Effector memory CD4-positive, alpha-beta T cell (primary cell): ENCODE measurements at places on chromosomes 12 and 14.

DNA sequence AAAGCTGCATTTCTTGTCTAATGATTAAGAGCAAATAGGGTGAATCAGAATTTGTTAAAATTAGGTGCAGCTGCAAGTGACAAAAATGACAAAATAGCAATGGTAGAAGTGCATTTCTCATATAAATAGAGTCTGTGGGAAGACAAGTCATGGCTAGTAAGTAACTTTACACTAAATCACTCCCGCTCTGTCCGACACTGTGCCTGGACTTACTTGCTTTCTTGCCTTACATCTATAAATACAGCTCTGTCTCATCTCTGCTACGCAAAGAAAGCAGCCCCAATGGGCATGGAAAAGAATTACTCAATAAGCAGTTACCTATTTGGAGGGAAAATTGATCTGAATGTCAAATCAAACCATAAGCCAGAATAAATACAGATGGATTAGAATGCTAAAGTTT is 245.4 kb upstream of the KRR1 start:
- DNase-seq: no peak

DNA sequence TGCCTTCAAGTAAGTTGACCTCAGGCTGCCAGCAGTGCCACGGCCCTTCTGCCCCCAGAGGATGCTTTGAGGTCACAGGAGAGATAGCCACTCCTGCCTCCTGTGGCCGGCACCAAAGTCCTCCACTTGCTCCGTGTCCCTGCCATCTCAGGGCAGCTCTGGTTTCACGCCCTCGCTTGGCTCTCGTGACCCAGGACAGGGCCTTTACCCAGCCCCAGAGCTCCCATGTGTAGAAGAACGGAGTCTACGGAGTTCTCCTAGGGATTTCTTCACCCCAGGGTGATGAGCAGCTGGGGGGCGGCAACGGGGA is 178.1 kb downstream of the ADGRD1 start:
- DNase-seq: no peak

DNA sequence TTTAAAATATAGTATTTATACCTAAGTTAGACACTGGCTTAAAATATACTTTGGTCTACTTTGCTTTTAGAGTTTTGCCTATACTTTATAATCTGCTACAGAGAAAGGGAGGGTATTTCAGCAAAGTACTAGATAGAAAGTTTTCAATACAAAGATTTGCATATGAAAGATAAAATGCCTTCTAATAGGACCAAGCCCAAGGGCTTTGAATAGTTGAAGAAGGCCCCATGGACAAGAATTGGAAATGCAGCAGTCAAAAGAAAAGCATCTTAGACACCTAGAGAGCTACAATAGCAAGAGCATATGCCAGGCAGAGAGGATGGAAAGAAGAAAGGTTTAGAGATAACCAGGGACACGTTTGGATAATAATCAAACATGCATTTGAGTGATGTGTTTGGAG is 83.1 kb upstream of the DNM1L start:
- DNase-seq: no peak

DNA sequence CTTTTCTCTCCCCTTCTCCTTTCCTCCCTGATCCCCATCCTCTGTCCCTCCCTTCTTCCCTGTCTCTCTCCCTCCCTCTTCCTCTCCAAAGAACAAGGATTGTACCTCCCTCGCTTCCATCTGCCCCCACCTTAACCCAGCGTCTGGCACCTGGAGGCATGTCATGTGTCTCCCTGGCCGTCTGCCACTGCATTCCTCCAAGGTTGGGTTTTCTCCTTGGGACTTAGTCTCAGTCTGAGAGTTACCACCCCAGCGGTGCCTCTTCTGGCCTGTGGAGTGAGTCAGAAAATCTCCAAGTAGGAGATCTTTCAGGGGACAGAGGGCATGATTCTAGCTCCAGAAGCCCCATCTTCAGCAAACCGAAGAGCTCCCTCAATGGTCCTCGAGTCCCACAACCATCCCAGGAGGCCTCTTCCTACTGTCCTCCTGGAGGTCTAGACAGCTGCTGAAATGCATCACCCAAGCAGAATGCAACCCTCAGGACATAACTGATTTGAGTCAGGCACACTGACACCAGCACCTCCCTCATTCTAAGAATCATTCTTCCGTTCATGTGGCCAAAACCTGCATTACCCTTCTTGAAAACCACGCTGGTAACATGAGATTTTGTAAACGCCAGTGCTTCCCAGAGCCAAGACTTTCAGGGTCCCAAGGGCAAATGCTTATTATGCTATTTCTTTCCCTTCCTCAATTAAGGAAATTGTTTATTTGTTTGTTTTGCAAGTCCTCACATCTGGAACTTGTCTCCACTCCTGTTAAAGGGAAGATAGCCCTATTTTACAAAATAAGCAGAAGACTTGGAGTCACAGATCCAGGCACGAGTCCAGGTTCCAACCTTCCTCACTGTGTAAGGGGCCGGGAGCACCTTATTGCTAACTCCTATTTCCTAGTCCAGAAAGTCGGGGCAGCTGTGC is 463.2 kb downstream of the BCL11B start:
- DNase-seq: no peak

- DNase-seq: no peak
These were observed 255.4 kb downstream of the DAD1 start for GRCh38 chr14:22333422-22334274.

GRCh38 chr12:11656550-11656949 is 7.1 kb downstream of the ETV6 start:
- DNase-seq: no peak

DNA sequence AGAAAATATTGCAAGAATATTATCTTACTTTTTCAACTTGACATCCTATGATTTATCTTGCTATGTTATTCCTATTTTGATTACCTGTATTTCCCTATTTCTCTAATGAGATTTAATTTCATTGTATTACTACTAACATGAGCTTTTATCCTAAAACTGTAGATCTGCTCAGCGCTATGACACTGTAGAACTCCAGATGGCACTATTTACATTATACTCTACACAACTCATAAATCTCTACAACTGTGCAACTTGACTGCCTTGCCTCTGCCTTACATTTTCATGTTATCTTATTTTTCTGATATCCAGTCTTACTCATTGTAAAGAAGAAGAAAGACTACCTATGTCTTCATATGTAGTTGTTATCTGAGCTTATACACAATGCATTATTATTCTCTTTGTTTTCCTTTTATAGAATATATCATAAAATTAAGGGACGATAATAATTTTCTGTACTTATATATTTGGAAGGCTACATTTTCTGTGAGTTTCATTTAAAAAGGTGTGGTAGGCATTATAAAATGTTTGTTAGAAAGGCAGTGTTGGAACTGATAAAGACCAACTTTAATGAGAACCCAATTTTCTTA is 24.1 kb downstream of the NUP37 start:
- DNase-seq: no peak

- no peak for DNase-seq
These were observed 162.1 kb downstream of the TMTC2 start for GRCh38 chr12:82848845-82849244.

DNA sequence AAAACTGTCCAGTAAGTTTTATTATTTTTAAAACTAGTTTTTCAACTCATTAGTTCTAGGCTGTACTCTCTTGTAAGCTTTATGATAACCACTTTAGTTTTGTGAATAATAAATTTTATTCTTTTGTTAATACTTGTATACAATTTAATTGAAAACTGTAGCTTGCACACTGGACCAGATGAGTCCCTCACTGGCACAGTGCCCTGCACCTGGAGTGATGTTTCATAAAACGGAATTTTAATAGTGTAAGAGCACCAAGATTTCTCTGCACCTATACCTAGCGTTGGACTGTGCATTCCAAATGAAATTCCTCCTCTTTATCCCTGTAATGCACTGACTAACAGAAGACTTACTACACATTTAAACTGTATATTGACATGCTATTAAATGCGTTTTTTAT is 80.8 kb downstream of the PRIMA1 start:
- DNase-seq: no peak

DNA sequence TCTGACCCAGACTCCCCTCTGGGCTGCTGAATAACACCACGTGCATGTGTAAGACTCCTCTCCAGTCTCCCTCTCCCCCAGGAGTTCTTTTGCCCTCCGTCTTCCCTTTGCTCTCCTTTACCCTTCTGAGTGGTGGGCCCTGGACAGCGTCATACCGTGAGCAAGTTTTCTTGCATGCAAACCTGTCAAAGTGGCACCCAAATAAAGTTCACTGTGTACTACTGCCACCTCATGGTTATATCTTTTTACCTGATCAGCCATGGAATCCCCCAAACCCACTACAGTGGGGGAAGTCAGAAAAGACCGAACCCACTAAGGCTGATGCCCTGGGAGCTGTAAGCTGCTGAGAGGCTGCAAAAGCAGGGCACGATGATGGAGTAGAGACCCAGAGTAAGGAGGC is 131.1 kb upstream of the VRK1 start:
- DNase-seq: no peak

GRCh38 chr12:132386926-132387497 is 57.6 kb upstream of the GALNT9 start:
- DNase-seq: no peak

DNA sequence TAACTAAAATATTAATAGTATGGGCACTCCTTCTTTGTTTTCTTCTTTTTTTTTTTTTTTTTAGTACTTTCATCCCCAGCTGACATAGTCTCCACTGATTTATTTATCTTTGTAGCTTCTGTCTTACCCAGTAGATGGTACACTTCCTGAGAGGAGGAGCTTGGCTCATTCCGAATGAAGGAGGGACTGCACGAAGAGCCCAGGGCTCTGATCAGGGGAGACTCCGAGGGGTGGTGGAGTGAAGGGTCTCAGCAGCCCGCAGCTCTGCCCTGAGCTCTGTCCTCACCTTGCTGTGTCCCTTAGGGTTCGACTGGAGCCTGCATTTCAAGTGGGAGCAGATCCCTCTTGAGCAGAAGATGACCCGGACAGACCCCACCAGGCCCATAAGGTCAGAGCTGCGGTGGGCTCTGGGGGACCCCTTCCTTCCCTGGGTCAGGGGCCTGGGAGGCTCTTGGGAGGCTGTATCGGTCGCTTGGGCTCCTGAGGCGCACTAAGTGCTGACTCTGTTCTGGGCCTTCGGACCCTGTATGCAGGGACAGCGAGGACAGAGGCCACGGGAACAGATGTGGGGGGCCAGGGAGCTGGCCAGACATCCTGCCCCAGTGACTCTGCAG is 65.2 kb downstream of the ERH start:
- DNase-seq: no peak

DNA sequence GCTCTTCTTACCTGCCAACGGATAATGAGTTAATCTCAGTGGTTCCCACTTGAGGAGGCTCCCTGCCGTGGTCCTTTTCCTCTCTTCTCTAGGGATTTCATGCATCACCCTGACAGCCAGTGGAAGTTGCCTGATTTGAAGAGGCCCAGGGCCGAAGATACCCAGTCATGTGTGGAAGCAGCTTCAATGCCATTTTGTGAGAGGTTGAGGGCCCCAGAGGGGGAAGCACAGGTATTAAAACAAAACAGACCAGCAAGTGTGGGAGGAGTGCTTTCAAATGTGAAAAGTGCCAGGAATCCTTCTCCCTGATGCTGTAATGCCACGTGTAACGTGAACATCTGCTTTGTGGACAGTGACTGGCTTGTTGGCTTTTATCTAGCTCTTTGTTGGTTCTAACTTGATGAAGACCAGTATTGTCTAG is 1.5 kb downstream of the TCP11L2 start:
- no peak for DNase-seq

DNA sequence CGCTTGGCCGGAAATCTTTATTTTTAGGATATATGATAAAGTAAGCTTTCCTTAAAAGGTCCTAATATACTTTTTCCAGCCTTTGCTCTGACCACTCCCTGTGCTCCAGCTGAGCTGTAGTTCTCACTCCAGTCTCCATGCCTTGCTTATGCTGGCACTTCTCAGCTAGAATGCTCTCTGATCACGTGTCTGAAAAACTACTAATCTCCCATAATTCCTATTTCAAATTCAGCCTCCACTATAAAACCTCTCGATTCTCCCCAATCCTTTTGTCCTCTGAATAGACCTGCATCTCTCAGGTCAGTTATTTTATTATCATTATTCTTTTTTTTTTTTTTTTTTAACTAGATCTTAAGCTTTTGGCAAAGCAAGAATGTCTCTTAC is 3.7 kb downstream of the BIN2 start:
- DNase-seq: no peak

DNA sequence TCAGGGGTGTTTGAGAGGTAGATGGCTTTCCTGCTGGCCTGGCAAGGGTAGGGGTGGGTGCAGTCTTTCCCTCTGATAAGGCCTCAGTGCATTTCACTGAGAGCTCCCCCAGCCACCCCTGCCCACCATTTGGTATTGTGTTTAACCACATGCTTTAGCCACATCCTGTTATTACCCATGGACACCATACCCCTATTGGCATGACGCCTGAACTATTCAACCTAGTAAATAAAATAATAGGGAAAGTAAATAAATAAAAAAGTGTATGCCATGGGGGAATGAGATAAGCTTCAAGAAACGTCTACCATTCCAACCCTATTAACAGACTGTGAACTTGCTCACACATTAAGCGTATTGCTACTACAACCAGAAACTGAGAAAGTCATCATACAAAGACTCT is 7.6 kb upstream of the LGR5 start:
- no peak for DNase-seq

- DNase-seq: no peak
These were observed 390.1 kb downstream of the DPF3 start for GRCh38 chr14:72503696-72504368.

GRCh38 chr12:40164034-40164433 is 58.2 kb upstream of the SLC2A13 start:
- DNase-seq: no peak

DNA sequence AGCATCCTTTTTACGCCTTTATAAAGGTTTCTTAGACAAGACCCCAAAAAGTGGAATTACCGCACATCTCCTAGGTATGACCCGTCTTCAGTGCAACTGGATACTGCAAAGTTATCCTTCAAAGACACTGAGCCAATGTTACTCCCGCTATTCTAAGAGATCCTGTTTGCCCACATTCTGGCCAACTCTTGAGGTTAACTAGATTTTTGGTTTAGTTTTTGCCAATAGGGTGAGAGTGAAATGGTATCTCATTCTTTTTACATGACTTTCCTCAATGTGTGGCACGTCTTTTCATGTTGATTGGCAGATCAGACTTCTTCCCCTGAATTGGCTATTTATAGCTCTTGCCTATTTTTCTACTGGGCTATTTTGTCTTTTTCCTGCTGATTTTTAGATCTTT is 347.2 kb downstream of the MED13L start:
- no peak for DNase-seq

DNA sequence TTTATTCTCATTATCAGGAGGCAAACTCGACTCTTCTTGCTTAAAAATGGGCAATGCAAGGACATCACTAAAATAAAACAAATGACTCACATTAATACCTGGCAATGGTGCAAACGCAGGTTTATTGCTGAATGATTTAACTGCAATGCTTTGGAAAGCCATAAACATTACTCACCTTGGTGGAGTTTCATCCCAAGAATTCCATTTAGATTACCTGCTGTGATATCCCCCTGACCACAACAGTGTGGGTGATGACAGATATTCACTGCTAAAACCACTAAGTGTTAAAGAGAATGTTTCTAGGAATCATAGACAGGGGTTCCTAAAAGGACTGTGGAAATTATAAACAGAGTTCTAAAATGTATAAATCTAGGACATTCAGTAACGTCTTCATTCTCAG is 35.3 kb upstream of the CSRNP2 start:
- DNase-seq: no peak

DNA sequence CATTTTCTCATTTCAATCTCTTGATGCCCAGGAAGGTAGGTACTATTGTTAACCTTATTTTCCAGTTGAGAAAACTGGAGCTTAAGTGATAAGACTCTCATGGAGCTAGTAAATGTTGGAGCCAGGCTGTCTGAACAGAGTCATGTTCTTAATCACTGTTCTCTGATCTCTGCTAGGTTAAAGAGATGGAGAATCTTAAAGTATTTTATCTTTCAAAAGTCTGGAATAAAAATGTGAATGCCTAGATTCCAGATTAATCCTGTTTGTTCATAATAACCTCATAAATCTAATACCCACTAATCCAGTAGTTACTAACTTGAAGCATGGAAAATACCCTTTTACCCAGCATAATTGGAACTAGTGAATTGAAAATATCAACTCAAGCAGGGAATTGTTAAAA is 341.0 kb upstream of the RGS6 start:
- no peak for DNase-seq
